H9 (cell line): ENCODE measurements at places on chromosomes 1 and 21. TPM values are rescaled to one million over a fixed set of nuclear protein-coding genes. Genes with fewer than 3 reads are reported as not detected.
A peak's percentile ranks its signal among the peaks of the same experiment; 100 is the strongest.

GRCh38 chr1:220516014-220516721 is 11.8 kb upstream of the MARK1 start:
- DNase-seq, result no peak

GRCh38 chr1:7424352-7424890 is 346.7 kb upstream of the VAMP3 start:
- DNase-seq, result no peak

GRCh38 chr1:92240034-92240433 is 22.3 kb downstream of the C1orf146 start:
- no peak for DNase-seq

GRCh38 chr1:180571060-180571831 is 12.5 kb downstream of the OVAAL start:
- DNase-seq, result no peak

DNA sequence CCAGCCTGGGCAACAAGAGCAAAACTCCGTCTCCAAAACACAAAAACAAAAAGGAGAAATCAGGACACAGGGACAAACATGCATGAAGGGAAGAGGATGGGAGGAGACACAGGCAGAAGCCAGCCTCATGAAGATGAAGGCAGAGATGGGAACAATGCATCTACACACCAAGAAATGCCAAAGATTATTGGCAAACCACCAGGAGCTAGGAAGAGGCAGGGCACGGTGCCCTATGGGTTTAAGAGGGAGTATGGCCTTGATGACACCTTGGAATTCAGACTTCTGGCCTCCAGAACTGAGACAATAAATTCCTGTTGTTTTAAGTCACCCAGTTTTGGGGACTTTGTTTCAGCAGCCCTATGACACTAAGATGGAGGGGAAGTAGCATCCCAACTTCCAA is 5.2 kb downstream of the TMPRSS3 start:
- no peak for DNase-seq

- DNase-seq, result no peak
These were observed 535.8 kb upstream of the DAB1 start for GRCh38 chr1:57959531-57960241.

- no peak for DNase-seq
These were observed 151.3 kb downstream of the RUNX1 start for GRCh38 chr21:34897828-34898227.

DNA sequence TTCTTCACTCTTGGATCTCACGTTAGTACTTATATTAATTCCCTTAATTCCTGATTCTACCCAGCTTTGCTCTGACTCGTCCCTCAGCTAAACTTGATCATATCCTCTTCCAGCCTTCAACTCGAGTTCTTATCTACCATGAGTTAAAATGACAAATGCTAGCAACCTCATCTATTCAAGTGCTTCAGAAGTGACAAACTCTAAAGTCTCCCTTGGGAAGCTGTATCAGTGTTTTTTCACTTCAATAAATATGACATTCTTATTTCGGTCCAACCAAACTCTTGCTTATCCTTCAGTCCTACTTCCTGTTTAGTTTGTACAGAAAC is 75.3 kb downstream of the FOXJ3 start:
- no peak for DNase-seq

DNA sequence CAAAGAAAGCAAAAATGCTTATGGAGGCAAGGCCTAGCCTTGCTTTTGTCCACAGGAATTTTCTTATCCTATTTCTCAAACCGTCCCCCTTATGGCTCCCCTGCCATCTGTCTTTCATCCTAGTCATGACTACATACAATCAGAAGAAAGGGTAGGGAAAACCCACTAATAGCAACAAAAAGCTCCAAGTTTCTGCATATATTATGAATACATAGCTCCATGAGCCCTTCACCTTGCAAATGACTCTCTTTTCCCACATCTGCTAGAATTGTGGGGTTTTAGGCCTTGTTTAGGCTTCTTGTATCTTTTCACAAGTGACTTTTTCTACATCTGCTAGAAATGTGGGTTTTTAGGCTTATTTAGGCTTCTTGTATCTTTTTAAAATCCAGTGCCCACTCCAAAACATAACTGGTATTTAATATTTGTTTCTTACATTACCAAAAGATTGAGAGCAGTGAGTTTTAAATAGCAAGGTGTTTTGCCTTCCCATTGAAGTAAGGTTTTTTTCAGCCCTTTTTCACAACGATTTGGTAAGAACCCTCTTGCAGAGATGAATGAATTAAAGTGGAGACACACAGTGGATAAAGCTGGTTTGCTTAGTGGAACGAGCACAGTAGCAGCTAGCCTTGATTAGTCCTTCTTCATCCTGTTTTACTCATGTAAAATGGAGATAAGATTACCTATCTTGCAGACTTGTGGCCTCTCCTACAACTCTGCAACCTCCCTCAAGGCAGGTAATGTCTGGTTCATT is 4.4 kb downstream of the GADD45A start:
- DNase-seq, result no peak

- DNase-seq, result peak; percentile 72
These were observed 470 bp upstream of the MTMR11 start for GRCh38 chr1:149936992-149937705.

DNA sequence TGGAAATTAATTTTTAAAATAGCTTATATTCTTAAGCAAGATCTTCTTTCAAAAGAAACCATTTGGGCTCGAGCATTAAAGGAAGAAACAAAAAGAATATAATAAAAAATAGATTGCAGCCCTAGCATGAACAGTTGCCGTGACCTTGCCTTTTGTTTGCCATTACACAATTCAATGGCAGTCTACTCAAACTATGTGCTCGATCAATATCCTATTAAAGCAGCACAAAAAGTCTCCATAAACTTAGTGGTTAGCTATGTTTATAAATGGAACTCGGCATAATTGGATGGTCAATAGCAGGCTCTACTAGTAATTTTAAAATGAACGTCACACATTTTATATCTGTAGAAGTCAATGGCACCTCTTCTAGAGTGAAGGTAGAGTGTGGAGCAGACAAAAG is 256.5 kb downstream of the NFIA start:
- no peak for DNase-seq

- no peak for DNase-seq
These were observed 22.7 kb upstream of the EDN2 start for GRCh38 chr1:41507110-41507720.

GRCh38 chr1:64515427-64515826 is 45.5 kb downstream of the CACHD1 start:
- DNase-seq, result no peak

DNA sequence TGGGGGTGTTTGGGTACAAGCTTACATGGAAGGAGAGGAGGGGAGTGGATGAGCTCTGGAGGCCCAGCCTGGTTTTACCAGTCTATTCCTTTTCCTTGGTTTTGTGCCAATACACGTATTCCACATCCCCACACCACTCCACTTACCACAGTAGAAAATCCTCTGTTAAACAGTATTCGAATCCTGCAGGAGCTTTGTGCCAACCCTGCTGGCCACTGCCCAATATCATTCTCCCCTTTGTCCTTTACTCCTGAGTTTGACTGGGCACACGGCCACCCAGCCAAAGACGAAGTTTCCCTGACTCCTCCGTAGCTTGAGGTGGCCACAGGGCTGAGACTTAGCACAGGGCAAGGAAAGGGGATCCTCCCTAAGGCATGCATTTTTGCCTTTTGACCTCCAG is 61.6 kb downstream of the TMCO4 start:
- no peak for DNase-seq

DNA sequence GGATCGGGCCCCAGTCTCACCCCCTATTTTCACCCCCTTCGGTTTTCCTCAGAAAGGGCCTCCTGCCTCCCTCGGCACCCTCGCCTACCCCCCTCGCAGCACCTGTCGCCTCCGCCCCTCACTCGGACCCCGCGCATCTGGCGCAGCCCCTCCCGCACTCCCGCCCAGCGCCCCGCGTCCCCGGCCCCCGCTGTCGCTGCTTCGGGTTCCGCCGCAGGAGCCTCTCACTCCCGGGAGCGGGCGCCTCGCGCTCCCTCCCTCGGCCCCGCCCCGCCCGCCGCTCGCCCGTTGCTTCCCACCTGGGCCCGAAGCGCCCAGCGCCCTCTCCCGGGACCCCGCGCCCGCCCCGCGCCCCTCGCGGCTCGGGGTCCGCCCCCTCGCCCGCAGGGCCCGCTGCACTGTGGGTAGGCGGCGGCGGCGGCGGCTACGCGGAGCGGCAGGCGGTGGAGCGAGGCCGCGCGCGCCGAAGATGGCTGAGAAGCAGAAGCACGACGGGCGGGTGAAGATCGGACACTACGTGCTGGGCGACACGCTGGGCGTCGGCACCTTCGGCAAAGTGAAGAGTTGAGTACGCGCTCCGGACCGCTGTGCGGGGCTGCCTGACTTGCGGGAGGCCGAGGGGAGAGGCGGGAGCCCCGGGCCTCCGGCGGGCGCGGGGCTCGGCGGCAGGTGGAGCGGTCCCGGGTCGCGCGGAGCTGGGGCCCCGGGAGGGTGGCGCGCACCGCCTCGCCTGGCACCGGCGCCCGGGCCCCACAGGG is at the start of gene PRKAA2:
Gene PRKAA2 (plus strand): TSS at position 396 of the 758 bp plus-strand sequence. CDS start 74 bp downstream, at position 470.
- peak; percentile 65 for DNase-seq

DNA sequence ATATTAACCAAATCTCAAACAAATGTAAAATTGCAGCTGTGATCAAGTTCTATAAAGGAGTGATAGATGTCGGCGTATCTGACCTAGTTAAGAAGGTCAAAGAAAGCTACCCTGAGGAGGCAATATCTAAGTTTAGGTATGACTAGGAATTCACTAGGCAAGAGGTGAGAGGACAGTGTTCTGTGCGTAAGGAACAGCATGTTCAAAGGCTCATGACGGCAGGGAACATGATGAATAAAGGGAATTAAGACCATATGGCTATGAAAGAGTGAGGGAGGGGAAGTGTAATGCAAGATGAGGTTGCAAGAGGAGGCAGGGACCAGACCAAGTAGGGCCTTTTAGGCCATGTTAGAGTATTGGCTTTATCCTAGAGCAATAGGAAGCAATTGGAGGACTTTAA is 8.6 kb downstream of the LIX1L start:
- DNase-seq, result no peak

GRCh38 chr1:233102341-233102740 is 151.9 kb downstream of the NTPCR start:
- DNase-seq, result no peak

DNA sequence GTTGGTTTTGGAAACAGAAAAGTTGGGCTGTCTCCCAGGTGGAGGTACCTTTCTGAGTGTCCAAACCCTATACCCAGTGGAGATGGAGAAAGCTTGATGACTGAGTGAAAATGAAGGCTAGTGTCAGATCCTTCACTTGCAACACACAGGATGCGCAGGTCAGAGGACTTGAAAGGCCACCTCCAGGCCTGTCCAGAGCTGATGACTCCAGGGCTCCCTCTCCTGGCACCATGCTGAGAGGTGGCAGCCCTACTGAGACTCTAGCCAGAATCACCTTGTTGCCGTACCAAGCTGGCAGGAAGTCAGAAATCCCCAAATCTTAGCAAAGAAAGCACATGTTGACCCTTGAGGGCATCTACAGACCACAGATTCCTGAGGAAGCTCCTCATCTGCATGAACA is 16.4 kb downstream of the KNCN start:
- DNase-seq, result no peak

GRCh38 chr1:113178522-113178921 is 105.5 kb downstream of the LRIG2 start:
- DNase-seq, result no peak

Gene RCSD1
- 0.13 and 0.26 TPM in 2 replicates for total RNA-seq

Gene TSTD1
- total RNA-seq, result 73.7 and 77.0 TPM in 2 replicates

Gene SPRR1A
- not detected in 2 replicates for total RNA-seq

Gene RAB7B
- 0.68 and 0.83 TPM in 2 replicates for total RNA-seq

Gene SEC16B
- total RNA-seq, result 0.70 and 0.83 TPM in 2 replicates

Gene WLS
- total RNA-seq, result 0.79 and 0.94 TPM in 2 replicates

Gene AGO1
- total RNA-seq, result 71.6 and 74.2 TPM in 2 replicates

Gene TSPAN1
- not detected in 2 replicates for total RNA-seq

Gene DDR2
- 0.48 and 0.52 TPM in 2 replicates for total RNA-seq

Gene PRR9
- not detected in 2 replicates for total RNA-seq

Gene ANGPTL1
- not detected in 2 replicates for total RNA-seq

Gene CSF3R
- total RNA-seq, result not detected in 2 replicates

Gene MX2
- total RNA-seq, result 1.8 and 1.9 TPM in 2 replicates

Gene CHD5
- 0.99 and 1.6 TPM in 2 replicates for total RNA-seq

Gene S100A7
- not detected in 2 replicates for total RNA-seq
